Endothelial cell of coronary artery (primary cell): ENCODE measurements at places on chromosomes 11 and 22. TPM values are rescaled to one million over a fixed set of nuclear protein-coding genes. Genes with fewer than 3 reads are reported as not detected.

Gene MS4A6A
- 0.81 and 3.8 TPM in 2 replicates for total RNA-seq

Gene MRGPRX4
- total RNA-seq = not detected in 2 replicates

Gene ART5
- not detected in 2 replicates for total RNA-seq

Gene ME3
- total RNA-seq = 42.2 and 52.7 TPM in 2 replicates

Gene FOLR2
- not detected in 2 replicates for total RNA-seq

Gene PAK1
- 3.1 and 6.3 TPM in 2 replicates for total RNA-seq

Gene CHADL
- total RNA-seq = 0.28 and 1.1 TPM in 2 replicates

Gene GNB1L
- total RNA-seq = 4.9 and 11.1 TPM in 2 replicates

Gene GPHA2
- total RNA-seq = not detected in 2 replicates

Gene OR5D14
- not detected in 2 replicates for total RNA-seq

Gene CCDC87
- total RNA-seq = 0.18 and 0.28 TPM in 2 replicates

Gene IL17REL
- under 0.01 TPM in 1 of 2 replicates, not detected in the other for total RNA-seq

Gene OR51B4
- not detected in 2 replicates for total RNA-seq

Gene WDR74
- total RNA-seq = 66.5 and 70.3 TPM in 2 replicates

Gene OR51B5
- total RNA-seq = not detected in 2 replicates
